Effector CD8-positive, alpha-beta T cell (primary cell): ENCODE measurements at places on chromosomes 6 and 20.

GRCh38 chr20:49557449-49557848 is 10.5 kb downstream of the PTGIS start:
- DNase-seq, result no peak

- DNase-seq, result no peak
These were observed 29.5 kb upstream of the RNGTT start for GRCh38 chr6:88992741-88993552.

GRCh38 chr6:103236923-103237322 is 1622.8 kb downstream of the HACE1 start:
- DNase-seq, result no peak

DNA sequence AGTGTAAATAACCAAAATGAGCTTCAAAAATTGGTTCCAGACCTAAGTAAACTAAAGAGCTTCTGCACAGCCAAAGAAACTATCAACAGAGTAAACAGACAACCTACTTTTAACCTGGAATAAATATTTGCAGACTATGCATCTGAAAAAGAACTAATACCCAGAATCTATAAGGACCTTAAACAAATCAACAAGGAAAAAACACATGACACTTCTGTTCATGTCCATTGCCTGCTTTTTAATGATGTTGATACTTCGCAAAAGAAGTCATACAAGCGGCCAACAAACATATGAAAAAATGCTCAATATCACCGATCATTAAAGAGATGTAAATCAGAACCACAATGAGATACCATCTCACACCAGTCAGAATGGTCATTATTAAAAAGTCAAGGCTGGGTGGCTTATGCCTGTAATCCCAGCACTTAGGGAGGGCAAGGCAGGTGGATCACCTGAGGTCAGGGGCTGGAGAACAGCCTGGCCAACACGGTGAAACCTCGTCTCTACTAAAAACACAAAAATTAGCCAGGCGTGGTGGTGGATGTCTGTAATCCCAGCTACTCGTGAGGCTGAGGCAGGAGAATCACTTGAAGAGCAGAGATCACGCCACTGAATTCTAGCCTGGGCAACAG is 42.5 kb upstream of the DST start:
- no peak for DNase-seq

GRCh38 chr6:14681699-14682487 is 564.0 kb upstream of the JARID2 start:
- no peak for DNase-seq

DNA sequence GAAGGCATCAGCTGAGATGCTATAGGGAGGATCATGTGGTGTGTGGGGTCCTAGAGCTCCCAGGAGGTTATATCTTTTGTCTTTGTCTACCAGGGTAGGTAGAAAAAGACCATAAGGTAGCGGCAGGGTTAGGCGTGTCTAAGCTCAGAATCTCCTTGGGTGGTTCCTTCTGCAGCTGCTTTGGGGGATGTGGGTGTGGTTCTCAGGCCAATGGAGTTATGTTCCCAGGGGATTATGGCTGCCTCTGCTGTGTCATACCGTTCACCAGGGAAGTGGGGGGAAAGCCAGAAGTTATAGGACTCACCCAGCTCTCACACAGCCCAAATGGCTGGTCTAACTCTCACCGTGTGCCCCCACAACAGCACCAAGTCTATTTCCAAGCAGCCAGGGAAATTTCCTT is 107.4 kb upstream of the ADGRB3 start:
- DNase-seq, result no peak

DNA sequence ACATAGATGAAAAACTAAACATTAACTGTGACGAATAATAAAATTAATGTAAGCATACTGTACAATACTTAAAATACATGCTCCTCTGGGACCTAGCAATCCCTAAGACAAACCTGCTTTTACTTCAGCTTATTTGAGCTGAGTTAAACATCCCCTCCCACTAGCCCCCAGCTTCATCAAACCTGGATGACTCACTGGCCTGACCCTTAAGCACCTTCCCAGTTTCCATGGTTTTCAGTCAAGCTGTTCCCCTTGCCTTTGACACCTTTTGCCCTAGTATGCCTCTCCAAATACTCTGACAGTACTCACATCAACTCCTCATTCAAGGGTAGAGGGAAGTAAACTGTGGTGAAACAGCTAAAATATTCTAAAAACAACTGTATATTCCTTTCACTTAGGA is 4.2 kb downstream of the ELOVL4 start:
- DNase-seq, result no peak

DNA sequence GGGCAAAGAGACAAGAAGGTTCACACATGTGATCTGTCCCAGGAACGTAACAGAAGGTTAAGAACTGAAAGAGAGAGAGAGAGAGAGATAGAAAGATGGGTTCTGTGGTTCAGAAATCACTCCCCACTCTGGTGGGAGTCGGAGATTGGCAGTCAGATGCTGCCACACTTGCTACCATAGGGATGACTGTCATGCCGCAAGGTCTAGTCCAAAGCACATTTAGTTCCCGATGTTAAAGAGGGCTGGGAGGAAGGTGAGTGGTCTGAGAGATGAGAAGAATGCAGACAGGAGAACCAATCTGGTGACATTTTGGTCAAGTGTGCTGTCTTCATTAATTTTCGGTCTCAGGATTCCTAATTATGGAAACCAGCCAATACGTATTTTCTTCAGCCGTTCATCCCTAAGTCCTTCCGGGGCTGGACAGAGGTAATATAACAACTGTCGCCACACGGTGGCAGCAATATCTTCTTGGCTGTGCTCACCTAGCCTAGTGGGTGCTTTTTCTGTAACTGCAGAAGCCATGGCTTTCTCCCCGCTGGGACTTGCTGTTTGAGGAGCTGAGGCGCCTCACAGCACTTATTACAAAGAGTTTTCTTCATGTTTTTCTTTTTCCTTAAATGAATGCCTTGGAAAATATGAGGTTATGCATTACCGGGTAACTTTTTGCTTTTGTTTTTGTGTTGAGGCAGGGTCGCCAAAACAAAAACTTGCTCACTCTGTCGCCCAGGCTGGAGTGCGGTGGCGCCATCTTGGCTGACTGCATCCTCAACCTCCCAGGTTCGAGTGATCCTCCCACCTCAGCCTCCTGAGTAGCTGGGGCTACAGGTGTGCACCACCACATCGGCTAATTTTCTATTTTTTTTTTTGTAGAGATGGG is 46.0 kb downstream of the SLC35D3 start:
- peak; percentile 5 for DNase-seq

DNA sequence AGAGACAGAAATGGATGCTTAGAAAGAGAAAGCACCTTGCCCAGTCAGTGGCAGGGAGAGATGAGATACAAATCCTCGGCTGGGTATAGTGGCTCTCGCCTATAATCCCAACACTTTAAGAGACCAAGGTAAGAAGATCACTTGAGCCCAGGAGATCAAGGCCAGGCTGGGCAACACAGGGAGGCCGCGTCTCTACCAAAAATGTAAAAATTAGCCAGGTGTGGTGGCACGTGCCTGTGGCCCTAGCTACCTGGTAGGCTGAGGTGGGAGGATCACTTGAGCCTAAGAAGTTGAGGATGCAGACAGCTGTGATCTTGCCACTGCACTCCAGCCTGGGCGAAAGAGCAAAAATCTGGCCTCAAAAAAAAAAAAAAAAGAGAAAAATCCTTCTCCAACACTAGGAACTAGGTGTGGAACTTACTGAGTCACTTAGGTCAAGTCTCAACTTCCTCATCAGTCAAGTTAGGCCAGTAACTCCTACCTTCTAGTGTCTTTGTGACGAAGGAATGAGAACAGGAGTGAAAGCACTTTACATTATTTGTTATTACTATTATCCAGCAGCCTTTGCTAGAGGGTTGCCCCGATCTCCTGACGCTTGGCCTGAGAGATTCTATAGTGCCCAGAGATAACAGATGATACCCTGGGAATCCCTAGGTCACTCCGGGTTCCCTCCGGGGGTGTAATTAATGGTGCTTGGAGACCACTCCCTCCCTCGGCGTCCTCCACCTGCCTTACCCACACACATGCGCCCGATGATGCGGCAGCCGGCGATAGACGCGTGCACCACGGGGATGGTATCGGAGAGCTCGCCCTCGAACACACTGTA is 918 bp downstream of the EIF6 start:
- peak; percentile 16 for DNase-seq
